ENCODE measurements at places on chromosomes 5 and 9.

DNA sequence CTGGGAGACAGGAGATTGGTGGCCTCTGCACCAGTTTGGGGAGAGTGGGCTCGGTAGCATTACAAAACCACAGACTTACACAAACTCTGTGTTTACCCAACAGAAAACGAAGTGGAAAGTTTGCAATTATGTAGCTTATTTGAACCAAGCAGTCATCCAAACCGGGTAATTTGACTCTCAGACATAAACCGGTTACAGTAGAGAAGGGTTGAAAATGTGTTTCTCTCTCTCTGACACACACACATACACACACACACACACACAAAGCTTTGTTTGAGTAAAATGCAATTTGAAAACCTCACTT is 97.1 kb upstream of the ZNF608 start:
- DNase-seq: no peak

DNA sequence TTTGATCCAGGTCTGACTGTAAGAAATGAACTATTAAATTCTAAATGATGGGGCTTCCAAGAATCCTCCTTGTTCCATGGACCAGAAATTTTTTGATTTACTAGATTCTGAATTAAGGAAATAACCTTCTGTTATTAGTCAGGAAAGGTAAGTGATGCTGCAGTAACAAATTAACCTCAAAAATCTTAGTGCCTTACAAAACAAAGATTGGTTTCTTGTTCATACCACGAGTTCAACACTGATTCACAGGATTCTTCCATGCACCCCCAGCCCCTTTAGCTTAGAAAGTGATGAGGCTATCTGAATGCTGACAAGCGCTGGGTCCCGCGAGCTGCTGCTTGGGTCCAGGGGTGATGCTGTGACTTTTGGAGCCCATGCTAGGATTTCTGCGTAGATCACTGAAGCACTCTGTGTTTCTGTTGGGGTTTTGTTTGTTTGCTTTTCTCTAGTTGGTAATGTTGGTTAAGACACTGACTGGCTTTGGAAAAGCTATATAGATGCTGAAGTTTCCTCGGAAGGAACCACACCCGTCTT is 52.3 kb downstream of the COL15A1 start:
- DNase-seq: no peak

DNA sequence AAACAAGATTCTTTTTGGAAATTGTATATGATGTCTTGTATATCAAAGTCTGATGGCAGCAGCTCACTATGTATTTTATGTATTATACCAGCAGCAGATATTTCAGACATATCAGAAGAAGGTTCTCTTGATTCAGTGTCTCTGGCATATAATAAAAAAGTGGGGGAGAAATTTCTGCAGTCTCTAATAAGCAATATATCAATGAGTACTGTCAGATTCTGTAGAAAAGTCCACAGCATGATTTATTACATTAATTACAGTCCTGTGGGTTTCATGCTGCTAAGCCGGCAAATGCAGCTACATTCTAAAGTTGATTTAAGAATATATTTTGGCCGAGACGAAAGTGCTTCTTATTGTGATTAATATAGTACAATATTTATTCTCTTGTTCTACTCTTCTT is 113.1 kb downstream of the KIAA1958 start:
- no peak for DNase-seq

- no peak for DNase-seq
These were observed 91.8 kb downstream of the UBE2R2 start for GRCh38 chr9:33908749-33909148.

GRCh38 chr5:125370461-125371205 is 624.2 kb upstream of the ZNF608 start:
- no peak for DNase-seq

- no peak for DNase-seq
These were observed 277.9 kb upstream of the WWC1 start for GRCh38 chr5:168013546-168013945.

DNA sequence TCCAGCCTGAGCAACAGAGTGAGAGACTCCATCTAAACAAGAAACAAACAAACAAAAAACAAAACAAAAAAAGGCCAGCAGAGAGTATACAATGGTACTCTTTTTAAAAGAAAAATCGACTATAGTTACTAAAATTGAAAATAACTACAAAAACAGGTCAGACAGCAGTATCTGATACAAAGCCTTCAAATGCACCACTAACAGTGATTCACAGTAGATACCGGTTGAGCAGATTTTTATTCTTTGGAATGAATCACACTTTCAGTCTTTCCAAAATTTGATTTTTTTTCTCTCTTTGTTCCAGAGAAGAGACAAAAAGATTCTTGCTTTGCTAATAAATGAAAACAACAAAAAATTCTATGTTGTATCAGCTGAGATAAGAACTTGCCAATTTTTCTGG is 36.9 kb downstream of the ROR2 start:
- DNase-seq: no peak

DNA sequence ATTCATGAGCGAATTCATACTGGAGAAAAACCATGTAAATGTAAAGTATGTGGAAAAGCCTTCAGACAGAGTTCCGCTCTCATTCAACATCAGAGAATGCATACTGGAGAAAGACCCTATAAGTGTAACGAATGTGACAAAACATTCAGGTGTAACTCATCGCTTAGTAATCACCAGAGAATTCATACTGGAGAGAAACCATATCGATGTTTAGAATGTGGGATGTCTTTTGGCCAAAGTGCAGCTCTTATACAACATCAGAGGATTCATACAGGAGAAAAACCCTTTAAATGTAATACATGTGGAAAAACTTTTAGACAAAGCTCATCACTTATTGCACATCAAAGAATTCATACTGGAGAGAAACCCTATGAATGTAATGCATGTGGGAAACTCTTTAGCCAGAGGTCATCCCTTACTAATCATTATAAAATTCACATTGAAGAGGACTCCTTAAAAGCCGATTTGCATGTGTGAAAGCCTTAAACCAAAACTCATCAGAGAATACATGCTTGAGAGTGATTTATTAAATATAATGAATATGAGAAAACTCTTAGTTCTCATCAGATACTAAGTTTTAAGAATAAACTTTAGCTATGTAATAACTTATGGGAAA is 11.8 kb upstream of the ZFP2 start:
- DNase-seq: no peak

DNA sequence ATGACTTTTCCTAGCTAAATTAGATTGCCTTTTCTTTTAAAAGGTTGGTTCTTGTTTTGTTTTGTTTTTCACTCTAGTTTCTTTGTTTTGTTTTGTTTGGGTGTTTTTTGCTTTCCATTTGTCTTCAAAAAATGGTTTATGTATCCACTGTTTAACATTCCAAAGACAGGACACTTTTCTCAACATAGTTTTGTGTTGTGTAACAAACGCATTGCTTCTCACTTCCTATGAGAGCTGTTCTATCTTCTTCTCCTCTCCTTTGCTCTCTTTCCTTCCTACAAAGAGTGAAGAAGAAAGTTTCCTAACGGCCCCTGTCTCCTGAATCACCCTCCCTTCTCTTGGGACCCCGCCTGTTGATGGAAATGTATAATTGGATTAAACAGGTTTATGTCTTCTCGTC is 539.7 kb downstream of the ACTL7B start:
- no peak for DNase-seq

GRCh38 chr5:9927106-9927505 is 297.0 kb upstream of the TAS2R1 start:
- DNase-seq: no peak

DNA sequence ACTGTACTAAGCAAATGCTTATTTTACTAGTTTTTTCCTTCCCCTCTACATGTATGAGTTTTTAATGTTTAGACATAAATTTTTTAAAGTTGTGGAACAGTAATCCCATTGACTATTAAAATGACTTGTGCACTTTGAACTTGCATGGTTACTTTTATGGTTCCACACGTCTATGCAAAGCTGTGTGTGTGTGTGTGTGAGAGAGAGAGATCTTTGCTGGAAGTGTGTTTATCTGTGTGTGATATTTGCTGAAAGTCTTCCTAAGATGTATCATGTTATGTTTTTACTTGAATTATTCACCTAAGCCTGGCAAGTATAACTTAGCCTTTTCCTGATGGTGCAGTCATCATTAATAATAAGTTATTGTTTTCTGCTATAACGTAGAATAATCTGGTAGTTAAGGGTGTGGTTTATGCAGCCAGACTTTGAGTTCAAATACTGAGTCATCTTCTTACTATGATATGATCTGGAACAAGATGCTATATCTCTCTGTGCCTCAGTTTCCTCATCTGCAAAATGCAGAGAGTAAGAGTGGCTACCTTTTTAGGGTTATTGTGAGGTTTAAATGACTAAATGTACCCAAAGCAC is 138.6 kb downstream of the SMARCA2 start:
- no peak for DNase-seq

- no peak for DNase-seq
These were observed 18.5 kb downstream of the IFNA5 start for GRCh38 chr9:21286659-21287058.

GRCh38 chr5:179132586-179133355 is 72.6 kb downstream of the ZNF354C start:
- DNase-seq: no peak

GRCh38 chr9:91155746-91156376 is 205.9 kb downstream of the AUH start:
- DNase-seq: no peak

DNA sequence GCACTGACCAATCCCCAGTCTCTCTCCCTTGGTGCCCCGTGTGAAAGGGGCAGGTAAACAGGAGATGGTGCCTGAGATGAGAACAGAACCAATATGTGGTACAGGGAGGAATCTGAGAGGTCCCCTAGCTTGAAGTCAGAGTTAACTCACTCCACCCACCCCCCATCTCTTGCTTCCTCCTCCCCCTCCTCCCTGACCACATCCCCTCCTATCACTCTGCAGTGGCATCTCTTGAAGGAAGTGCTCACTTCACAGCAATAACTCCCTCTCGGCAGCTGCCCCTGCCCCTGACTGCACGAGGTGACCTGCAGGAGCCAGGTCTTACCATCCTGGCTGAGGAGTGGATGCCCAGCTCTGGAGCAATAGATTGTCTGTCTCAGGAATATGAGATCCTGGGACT is 224.0 kb downstream of the GAS1 start:
- DNase-seq: no peak

DNA sequence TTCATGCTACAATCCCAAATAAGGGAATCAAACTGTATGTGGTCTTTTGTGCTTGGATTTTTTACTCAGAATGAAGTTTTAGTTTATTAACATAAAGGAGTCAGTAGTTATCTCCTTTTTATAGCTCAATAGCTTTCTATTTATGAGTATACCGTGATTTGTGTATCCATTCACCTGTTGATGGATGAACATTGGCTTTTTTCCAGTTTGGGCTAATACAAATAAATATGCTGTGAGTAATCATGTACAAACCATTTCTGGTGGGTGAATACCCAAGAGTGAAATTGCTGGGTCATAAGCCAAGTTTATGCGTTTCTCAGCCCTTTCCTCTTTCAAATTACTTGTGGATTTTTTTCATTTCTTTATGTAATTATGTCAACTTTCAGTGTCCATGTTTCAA is 395.3 kb downstream of the OSTF1 start:
- no peak for DNase-seq

DNA sequence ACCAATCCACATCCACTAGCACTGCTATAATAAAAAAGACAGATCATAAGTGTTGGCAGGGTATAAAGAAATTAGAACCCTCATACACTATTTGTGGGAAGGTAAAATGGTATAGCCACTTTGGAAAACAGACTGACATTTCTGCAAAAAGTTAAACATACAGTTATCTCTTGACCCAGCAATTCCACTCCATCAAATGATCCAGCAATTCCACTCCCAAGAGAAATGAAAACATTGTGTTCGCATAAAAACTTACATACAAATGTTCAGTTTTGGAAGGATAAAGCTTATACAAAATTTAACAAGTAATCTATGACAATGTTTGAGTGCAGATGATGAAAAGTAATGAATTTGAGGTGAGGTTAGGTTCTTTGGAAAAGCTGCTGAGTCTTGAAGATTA is 2.1 kb downstream of the KIF27 start:
- no peak for DNase-seq

DNA sequence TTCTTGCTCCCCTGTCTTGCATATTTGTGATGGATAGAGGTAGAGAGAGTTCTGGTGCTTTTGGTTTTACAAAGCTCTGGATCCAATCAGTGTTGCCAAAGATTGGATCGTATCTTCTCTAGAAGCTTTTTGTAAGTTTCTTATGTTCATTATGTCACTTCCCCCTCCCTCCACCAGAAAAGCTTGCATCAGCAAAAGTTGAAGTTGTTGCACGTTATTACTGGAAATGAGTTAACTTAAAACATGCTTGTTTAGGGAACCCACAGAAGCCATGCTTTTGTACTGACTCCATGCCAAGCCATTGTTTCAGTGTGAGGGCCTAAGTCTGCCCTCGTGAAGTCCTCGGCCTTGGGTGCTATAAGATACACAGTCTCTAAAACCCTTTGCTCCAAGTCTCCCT is 186.5 kb downstream of the ERCC6L2 start:
- DNase-seq: no peak

GRCh38 chr9:114722081-114722621 is 40.2 kb upstream of the TEX48 start:
- no peak for DNase-seq

DNA sequence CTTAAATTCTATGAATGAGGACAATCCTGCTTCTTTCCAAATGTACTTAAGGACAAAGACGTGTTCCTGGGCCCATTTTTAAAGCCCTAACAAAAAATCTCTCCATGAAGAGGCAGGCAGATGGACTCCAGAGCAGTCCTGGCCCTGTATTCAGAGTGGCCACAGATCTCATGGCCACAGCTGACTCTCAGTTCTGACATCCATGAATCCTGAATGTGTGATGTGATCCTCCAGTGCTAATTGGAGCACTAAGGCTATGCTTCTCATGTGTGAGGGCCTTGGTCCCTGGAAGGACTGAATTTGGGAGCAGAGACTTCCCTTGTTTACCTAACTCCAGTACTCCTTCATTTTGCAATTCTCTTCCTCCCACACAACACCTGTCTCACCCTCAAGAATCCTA is 373.0 kb downstream of the AGTPBP1 start:
- no peak for DNase-seq

DNA sequence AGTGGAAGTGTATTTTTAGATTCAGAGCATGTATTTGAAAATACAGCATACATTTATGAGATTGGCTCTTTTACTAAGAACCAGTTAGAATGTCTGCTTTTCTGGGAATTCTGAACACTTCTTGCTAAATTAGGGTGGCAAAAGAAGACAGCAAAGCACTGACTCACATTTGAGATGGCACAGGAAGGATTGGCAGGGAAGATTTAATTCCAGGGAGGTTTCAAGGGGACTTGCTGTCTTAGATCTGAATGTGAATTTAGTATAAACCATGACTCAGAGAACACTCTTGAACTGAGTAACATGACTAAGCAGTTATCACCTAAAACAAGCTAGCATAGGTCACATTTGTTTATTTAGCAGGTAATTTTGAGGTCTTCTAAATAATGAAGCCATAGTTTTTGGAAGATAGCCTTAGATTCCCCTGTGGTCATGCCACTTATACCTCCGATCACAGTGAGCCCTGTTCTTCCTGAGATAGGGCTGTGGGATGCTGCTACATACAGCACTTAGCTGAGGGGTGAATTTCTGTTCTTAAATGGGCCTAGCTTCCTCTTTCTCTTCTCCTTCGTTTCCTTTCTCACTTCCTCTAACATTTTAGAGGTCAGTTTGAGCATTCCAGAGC is 173.8 kb downstream of the PCSK1 start:
- no peak for DNase-seq

- no peak for DNase-seq
These were observed 71.0 kb downstream of the USP20 start for GRCh38 chr9:129906298-129906697.

GRCh38 chr5:139847790-139848507 is 52.3 kb downstream of the PSD2 start:
- peak; percentile 83 for DNase-seq

- no peak for DNase-seq
These were observed 86.6 kb upstream of the EQTN start for GRCh38 chr9:27383524-27383923.
